ENCODE measurements at places on chromosomes 3 and 15.

GRCh38 chr3:183377307-183377959 lies 51.0 kb downstream of the MCF2L2 start:
- DNase-seq = no peak

GRCh38 chr3:72538070-72538745 lies 310.0 kb downstream of the SHQ1 start:
- no peak for DNase-seq

GRCh38 chr15:61517776-61518175 lies 288.7 kb upstream of the RORA start:
- DNase-seq = no peak

GRCh38 chr3:151196434-151196833 lies 6.6 kb downstream of the GPR171 start:
- no peak for DNase-seq

DNA sequence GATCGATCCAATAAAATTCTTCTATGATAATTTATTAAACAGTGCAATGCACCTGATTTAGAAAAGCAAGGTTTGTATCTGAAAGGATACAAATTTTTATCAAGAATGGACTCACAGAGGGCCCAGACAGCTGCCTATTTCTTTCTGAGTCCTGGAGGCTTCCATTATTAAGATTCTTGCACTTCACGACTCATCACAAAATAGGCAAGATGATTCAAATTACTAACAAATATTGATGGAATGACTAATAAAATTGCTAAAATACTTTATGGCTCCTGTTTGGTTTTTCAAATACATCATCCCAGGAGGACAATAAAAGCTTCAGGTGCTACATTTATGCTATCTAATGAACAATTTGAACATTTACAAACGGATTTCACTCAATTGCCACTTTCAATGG lies 483.0 kb upstream of the AGTR1 start:
- DNase-seq = no peak

GRCh38 chr3:184259878-184260723 lies 1.3 kb downstream of the CAMK2N2 start:
- no peak for DNase-seq

DNA sequence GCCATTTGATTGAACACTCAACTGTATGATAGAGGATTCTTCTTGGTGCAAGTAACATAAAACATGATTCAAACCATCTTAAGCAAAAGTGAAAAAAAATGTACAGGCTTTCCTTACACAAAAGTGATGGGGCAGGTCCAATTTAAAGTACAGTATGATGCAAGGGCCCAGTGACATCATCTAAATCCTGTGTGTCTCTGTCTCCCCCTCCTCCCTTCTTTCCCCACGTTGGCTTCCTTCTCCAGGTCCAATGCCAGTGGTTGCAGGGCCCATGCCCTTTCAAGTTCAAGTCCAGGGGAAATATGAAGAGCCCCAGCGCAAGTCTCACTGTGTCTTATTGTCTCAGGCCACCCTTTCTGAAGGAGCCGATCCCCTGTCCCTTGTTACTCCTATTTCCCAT lies 332.3 kb downstream of the SHQ1 start:
- no peak for DNase-seq

GRCh38 chr3:188496390-188496789 lies 342.4 kb downstream of the LPP start:
- DNase-seq = no peak

GRCh38 chr3:50617096-50617791 lies at the start of gene MAPKAPK3:
Gene MAPKAPK3 (plus strand): TSS chr3:50617151. CDS start chr3:50617566, 415 bp downstream.
- no peak for DNase-seq

GRCh38 chr3:49779358-49780079 lies 6.8 kb downstream of the IP6K1 start:
- no peak for DNase-seq

- no peak for DNase-seq
Measured at GRCh38 chr15:72967397-72967796, 84.9 kb upstream of the NEO1 start.

- DNase-seq = no peak
Measured at GRCh38 chr3:88334187-88334868, 184.6 kb downstream of the C3orf38 start.

All from activated T-helper 1 cell treated with Interleukin-2 at 50 U/mL for 16 hours (primary cell).